LoVo (cell line): ENCODE measurements at places on chromosomes 1 and 21.

- DNase-seq, result no peak
Measured at GRCh38 chr1:202801175-202801574, 7.0 kb downstream of the KDM5B start.

GRCh38 chr1:40622936-40623629 lies 42.4 kb downstream of the RIMS3 start:
- DNase-seq, result no peak

DNA sequence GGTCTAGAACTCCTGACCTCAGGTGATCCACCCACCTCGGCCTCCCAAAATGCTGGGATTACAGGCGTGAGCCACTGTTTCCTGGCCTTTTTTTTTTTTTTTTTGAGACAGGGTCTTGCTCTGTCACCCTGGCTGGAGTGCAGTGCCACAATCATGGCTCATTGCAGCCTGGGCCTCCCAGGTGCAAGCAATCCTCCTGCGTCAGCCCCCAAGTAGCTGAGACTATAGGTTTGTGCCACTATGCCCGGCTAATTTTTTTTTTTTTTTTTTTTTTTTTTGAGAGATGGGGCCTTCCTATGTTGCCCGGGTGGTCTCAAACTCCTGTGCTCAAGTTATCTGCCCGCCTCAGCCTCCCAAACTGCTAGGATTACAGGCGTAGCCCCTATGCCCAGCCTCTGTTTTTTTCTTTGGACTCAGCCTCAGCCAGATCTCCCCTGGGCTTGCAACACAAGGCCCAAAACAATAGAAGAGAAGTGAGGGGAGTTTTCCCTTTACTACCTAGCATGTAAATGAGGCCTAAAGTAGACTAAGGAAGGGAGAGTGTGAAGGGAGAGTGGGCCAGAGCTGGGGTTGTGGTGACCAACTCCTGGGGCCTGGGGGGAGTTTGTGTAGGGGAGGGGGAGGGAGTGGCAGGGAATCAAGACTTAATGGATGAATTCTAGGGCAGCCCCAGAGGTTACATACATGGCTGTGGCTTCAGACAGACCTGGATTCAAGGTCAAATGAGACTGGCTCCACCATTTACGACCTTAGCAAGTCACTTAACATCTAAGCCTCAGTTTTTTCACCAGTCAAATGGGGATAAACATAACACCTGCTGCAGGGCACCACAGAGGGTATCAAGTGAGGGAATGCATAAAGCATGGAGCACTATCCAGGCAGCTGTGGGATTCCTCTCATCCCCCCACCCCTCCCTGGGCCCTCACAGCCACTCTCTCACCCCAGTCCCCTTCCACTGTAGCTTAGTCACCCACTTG lies 1.6 kb upstream of the CD52 start:
- DNase-seq, result no peak

DNA sequence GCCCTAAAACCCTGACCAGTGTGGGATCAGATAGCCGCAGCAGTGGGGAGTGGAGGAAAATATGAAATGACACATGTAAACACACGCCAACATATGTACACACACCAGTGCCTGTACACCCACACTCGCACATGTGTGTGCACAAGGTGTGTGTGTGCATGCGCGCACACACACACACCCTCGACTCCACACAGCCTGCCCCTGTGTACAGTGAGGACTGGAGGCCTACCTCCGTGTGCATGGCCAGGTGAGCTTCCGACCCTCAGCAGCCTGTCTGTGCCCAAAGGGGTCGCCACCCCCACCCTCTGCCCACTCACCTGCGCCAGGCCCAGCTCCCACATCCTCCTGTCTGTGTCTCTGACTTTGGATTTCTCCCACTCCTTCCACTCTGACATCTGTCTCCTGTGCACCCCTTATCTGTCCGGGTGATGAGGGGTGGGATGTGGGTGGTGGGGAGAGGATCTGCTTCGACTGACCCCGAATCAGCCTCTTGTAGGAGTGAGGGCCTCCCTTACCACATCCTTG lies 31.7 kb downstream of the CITED4 start:
- no peak for DNase-seq

DNA sequence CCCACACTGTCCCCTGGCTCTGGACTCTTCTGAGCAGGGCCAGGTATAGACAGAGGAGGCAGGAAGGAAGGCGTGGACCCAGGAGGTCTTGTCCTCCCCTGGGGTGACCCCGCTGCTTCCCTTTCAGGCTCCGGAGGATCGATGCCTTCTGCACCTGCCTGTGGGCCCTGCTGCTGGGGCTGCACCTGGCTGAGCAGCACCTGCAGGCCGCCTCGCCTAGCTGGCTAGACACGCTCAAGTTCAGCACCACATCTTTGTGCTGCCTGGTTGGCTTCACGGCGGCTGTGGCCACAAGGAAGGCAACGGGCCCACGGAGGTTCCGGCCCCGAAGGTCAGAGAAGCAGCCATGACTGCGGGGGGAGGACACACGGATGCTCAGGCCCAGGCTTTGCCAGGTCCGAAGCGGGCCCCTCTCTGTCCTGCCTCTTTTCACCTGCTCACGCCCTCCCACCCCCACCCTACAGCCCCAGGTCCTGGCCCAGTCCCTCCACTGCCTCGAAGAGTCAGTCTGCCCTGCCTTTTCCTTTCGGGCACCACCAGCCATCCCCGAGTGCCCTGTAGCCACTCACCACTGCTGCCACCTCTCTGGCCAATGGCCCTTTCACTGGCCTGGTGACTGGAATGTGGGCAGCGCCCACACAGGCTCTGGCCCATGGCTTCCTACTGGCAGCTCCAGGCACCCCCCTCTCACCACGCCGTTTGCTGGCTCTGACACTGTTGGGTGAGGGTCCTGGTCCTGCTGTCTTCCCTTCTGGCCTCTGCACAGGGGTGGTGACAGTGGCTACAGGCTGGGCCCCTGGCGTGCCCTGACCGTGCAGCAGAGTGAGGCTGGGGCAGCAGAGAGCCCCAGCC lies 13.5 kb downstream of the TMEM201 start:
- DNase-seq, result no peak

DNA sequence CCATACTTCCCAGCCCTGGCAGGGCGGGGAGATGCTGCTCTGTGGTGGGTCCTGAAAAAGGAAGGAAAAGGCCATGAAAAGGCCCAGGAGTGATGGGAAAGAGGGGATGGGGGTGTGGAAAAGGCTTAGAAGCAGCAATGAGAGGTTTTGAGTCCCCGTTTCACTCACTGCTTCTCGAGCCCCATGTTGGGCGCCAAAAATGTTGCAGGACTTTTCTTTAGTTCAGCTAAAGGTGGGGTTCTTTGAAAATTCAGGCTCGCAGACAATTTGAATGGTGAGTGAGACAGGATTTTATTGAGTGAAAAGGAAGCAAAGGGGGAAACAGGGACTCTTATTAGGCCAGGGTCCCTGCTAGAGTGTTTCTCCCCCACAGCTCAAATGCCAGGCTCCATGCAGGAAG lies 93.1 kb downstream of the MRPS6 start:
- no peak for DNase-seq

GRCh38 chr1:225998560-225999226 lies 450 bp downstream of the SDE2 start:
- no peak for DNase-seq

GRCh38 chr1:54607821-54608565 lies 15.3 kb downstream of the FAM151A start:
- DNase-seq, result no peak

- DNase-seq, result no peak
Measured at GRCh38 chr1:21447311-21447710, 7.4 kb downstream of the NBPF3 start.

DNA sequence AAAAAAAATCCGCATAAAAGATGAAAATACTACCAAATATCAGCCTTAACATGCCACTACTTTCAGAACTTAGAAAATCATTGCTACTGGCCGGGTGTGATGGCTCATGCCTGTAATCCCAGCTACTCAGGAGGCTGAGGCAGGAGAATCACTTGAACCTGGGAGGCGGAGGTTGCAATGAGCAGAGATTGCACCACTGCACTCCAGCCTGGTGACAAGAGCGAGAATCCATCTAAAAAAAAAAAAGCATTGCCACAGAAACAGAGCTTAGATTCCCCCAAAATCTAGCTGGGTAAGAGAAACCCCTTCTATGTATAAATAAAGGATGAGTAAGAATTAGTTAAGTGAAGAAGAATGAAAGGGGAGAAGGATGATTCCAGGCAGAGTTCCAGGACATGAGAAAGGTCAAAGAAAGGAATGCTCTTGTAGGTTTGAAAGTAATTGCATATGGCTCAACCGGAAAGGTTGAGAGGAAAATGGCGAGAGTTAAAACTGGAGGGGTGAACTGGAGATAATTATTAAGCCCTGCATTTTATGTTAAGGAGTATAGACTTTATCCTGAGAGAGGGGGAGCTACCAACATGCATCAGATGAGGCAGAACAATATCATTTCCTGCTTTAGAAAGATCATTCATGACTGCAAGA lies 19.7 kb upstream of the NRDC start:
- no peak for DNase-seq

- DNase-seq, result no peak
Measured at GRCh38 chr1:156276966-156277381, 5.7 kb downstream of the SMG5 start.

DNA sequence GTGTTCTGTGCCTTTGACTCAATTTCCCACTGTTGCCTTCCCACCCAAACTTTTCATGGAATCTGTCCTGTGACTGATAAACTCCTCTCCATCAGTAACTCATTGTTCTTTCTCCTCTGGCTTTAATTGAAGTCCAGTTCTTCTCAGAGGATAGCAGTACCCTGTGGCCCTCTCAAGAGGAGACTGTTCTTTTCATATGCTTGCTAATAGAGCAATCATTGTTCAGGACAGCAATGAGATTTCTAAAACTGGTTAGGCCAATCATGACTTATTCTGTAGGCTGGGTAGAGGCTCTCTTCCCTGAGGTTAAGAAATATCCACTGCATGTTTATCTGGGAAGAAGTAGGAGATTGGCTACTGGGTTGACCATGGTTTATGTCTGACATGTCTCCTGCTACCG lies 98.8 kb downstream of the CHD1L start:
- no peak for DNase-seq

- no peak for DNase-seq
Measured at GRCh38 chr1:153842006-153842471, 66.8 kb downstream of the SLC27A3 start.

DNA sequence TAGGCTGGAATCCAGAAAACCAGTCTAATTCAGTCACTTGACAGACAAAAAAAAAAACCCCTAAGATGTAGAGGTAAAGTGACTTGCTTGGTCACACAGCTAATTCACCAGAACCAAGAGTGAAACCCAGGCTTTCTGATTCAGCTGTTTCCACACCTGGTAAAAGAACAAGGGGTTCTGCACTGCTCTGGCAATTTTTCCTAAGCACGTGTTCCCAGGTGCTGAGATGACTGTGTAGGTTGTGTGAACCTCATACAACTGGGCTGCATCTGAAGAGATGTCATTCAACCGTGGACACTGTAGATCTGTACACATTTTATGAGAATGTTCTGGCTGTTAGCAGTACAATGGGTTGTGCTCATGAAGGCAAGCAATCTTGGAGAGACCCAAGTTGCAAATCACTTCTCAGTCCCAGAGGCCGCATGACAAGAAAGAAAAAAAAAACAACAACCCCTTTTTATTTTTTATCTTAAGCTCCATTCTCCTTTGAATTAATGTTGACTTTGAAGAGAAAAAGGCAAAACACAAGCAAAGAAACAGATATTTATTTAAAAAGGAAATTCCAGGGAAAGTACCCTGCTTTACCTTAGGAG lies 95.4 kb downstream of the INTS7 start:
- no peak for DNase-seq

DNA sequence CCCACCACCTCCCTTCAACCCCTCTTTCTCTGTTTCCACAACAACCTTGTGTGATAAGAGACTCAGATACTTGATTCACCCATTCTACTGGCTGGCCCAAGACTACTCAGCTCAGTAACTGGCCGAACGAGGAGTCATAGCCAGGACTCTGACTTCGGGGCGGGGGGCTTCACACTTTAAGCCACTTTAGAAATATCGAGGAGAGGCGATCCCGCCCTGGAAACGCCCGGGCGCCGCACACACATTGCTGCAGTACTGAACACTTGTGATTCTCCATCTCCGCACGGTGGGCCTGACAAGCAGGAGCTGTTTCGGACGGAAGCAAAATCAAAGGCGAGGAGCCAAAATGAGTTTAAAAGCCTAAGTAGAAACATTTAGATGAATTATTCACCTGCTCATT lies 182.1 kb downstream of the NPHP4 start:
- no peak for DNase-seq

GRCh38 chr1:164709126-164709525 lies 150.1 kb downstream of the PBX1 start:
- no peak for DNase-seq

DNA sequence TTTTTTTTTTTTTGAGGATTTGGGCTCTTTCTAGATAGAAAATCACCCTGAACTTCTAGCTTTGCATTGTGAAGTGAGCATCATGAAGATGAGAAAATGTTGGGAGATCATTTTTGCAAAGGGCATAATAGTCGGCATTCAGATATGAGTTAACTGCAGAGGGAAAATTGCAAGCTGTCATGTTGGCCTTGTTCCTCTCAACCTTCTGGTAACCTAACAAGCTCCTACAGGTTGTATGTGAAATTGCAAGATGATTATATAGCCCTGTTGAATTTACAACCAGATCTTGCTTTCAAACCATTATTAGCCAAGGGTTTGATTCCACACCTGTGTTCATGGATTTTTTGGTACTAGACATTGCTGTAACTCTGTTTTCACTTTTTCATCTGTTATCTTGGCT lies 2.2 kb downstream of the ELOA start:
- peak; percentile 53 for DNase-seq

- no peak for DNase-seq
Measured at GRCh38 chr1:99365141-99365540, 100.8 kb downstream of the PLPPR4 start.
